ENCODE measurements at places on chromosomes 16 and 17.

- DNase-seq: no peak
These were observed 5.3 kb downstream of the RPUSD1 start for GRCh38 chr16:782766-783403.

DNA sequence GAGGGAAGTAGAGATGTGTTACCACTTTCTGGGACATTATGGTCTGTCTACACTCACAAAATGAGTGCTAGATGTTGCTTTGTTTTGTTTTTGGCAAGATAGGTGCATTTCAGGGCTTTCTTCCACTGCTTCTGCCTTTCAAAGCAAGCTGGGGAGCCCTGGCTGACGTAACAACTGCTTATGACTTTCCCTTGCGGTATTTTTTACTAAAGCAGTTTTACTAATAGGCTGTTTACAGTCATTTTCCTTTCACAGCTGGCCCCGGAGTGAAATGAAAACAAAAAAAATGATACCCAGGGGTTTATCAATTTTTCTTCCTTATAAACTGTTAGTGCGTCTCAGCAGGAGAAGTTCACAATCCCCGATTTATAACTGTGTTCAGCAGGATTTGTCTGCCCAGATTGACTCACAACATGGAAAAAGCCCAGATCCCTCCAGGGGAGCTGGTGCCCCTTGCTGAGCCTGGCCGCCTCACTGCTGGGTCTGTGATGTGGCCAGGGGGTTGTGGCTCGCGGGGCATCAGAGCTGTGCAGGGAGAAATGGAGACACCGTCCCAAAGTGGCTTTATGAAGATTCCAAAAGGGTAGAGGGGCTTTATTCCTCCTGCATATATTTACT, 184.4 kb upstream of the HS3ST3A1 start:
- no peak for DNase-seq

DNA sequence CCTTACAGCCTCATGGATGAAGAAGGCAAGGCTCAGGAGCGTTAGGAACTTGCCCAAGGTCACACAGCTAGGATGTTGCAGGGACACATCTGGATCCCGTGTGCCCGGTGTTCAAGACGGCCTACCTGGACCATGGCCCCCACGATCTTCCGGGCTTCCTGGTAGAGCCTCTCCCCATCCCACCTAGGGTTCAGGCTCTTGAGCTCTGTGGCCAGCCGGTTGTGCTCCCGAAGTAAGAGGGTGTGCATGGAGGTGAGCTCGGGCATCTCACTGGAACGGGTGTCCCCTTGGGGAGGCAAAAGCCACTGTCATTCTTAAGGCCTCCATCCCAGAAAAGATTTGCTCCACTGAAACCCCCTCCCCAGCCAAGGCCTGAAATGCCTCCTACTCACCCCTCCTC, 5.3 kb downstream of the MPO start:
- DNase-seq: no peak

DNA sequence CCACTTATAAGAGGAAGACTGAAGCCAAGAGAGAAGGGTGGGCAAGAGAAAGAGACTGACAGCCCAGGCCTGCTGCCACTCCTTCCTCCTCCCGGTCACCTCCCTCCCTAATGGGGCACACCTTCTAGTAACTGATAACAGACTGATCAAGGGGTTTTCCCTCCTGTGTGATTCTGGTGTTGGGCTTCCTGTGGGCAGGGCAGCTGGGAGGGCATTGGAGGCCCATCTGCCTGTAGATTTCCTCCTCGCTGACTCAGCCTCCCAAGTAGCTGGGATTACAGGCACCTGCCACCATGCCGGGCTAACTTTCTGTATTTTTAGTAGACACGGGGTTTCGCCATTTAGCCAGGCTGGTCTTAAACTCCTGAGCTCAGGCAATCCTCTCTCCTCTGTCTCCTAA, 16.2 kb downstream of the CA4 start:
- peak; percentile 52 for DNase-seq

DNA sequence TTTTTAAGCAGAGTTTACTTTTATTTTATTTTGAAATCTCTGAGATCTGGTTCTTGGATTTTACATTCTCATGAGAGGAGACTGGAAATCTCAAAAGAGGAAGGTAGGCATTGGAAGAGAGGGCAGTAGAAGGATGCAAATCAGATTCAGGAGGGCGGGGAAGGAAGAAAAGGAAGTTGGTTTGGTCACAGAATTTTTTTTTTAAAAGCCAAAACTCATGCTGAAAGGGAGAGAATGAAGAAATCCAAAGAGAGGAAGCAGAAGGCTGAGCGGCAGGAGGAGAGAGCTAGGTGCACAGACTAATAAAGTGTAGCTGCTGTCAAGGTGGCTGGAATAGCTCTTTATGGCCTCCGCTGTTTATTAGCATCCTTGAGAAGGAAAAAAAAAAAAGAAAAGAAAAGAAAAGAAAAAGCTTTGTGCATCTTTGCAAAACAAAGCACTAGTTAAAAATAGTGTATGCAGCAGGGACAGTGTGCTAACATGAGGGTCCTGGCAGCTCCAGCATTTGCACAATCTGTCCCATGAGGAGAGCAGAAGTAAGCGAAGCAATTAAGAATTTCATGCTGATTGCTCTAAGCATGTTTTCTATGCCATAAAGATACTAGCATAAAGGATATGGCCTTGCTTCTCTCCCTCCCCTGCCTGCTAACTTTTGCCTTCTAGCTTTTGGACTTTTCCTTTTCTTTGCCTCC, 194.2 kb downstream of the ZFHX3 start:
- no peak for DNase-seq

DNA sequence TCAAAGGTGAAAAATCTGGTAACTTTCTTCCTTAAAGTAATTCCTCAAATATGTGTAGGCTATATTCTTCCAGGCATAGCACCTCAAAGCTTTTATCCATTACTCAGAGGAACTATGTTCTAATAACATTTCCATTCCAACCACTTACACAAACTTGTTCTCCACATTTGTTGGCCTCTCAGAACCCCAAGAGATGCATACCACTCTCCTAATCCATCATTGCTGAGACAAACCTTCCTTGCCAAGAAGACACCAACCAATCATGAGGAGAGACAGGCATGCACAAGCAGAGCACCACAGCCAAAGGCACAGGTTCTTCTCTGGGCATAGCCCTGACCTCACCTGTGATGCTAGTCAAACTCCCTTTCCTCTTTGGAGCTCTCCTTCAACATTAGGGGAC, 20.9 kb downstream of the CDH11 start:
- no peak for DNase-seq

DNA sequence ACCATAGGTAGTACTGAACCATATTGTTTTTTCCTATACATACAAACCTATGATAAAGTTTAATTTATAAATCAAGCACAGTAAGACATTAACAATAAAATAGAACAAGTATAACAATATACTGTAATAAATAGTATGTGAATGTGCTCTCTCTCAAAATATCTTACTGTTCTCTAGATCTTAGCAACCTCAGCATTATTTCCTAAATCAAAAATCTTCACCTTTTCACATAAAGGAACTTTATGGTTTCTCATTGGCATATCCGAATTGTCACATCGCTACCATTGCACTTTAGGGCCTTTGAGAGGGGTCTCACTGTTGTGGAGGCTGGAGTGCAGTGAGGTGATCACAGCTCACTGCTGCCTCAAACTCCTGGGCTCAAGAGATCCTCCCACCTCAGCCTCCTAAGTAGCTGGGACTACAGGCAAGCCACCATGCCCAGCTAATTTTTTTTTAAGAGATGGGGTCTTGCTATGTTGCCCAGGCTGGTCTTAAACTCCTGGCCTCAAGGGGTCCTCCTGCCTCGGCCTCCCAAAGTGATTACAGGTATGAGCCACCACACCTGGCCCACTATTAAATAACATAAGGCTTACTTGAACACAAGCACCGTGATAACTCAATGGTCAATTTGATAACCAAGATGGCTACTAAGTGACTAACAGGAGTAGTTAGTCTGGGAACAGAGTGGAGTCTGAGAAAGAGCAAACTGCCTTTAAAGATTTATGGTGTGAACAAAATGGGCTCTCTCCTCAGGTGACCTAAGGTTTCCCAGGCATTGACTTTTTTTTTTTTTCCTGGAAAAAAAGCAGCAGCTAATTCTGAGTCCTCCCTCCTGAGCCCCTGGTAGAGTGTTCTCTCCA, 2.9 kb upstream of the TMEM97 start:
- DNase-seq: no peak

- no peak for DNase-seq
These were observed 80.2 kb upstream of the STAC2 start for GRCh38 chr17:39305978-39306377.

DNA sequence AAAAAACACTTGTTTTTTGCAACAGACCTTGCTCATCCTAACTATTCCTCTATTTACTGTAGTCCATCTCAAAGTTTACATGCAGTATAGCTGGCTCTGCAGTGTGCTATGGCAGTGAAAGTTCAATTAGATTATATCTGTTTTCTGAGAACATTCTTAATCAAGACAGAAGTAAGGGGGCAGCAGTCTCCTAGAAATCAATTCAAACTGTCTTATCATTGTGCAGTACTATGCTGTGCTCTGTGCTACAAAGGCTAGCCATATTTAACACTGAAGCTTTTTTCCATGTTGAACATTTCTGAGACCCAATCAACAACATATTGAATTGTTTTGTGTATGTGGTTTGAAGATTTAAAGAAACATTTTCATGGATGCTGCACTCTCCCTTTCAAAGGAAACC, 11.4 kb downstream of the NETO2 start:
- no peak for DNase-seq

GRCh38 chr17:82333279-82334171, at the start of gene SECTM1:
SECTM1 (minus strand) TSS chr17:82333766; CDS start chr17:82327240, 6,526 bp downstream.
- peak; percentile 76 for DNase-seq

- peak; percentile 28 for DNase-seq
These were observed 29.6 kb downstream of the NFAT5 start for GRCh38 chr16:69595127-69596036.

DNA sequence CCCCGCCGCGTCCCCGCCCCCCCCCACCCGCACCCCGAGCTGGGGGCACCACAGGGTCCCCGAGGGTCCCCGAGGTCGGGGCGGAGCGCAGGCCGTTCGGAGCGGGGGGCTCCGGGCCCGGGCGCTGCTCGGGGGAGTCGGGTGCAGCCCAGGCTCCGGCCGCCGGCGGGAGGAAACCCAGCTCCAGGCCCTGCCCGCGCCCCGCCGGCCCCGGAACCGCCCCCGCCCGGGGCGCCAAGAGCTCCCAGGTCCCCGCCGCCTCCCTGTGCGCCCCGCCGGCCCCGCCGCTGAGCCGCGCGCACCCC, 33.2 kb upstream of the RPH3AL start:
- no peak for DNase-seq

- no peak for DNase-seq
These were observed 102.3 kb downstream of the NPIPB11 start for GRCh38 chr16:29304251-29304650.

DNA sequence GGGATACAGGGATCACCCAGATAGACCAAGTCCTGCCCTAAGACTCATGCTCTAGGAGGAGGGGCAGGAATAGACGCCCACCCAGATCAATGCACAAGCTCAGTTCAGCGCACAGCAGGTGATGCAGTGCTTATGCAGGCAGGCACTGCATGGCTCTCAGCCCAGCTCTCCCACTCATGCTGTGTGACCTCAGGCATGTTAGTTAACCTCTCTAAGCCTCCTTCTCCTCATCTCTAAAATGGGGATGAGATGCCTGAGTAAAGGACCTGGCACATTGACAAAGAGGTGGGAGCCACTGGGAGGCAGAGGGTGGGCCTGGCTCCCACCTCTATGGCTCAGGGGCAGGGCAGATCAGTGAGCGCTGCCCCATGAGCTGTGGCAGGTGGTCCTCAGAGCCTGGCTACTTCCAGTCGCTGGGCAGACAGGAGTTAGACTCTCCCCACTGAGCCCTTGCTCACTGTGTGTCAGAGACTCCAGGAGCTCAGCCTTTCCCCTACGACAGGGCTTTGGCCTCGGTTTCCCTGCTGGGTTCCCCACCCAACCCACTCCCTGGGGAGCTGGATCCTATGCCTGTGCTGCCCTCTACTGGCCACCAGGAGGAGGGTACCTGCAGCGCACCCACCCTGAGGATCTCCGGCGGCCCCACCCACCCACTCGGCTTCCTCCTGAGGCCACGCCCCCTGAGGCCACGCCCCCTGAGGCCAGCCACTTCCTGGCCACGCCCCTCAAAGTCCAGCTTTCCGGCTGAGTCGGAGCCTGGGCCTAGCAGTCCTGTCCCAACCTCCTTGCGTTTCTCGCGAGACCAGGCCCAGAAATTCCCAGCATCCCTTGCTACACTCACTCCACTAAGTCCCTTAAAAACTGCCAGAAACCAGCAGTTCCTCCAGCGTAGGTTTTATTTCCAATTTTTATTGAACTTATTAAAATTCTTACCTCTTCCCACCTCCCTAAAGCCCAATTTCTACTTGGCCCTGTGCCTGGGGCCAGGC, 196.1 kb downstream of the GSG1L start:
- DNase-seq: peak; percentile 81

DNA sequence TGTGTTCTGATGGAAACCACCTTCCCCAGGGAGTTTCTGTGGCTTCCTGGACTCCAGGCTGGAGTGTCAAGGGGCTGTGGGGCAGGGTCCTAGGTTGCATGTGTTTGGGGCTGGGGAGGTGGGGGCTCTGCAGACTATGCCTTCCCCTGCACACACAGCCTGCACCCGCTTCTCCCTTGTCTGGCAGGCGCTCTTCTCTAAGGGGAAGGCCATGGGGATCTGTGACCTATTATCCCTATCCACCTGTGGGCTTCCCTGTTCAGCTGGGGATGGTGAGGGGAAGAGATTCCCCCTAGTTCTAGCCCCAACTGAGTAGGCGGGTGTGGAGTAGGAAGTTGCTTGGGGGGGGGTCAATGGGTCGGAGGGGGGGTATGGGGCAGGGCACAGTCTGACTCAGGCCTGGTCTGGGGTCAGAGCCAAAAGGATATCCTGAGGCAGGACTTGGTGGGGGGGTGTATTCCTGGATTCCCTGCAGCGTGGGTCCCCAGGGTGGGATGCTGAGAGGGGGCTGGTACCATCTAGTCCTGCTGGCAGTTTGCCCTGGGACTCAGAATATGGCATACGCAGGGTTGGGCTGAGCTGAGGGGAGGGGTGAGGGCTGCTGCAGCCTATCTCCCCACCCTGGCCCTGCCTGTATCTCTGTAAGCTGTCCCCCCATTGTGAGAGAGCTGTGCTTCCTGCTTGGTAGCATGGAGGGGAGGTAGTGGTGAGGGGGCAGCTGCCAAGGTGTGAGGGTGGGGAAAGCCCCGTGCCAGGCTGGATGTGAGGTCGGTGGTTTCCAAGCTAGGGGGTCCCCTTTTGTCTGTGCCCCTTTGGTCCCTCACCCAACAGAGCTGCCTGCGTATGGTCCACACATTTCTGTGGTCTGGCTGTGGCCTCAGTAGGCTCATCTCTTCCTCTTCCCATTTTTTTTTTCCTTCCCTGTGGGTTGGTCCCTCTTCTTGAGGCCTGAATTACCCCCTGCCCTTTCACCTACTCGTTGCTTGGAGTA, 14.7 kb downstream of the RARA start:
- no peak for DNase-seq

All from hepatocyte (in vitro differentiated cells).